Ureter (tissue), 1 donor: ENCODE measurements at places on chromosomes 3 and 15. TPM values are rescaled to one million over a fixed set of nuclear protein-coding genes. Genes with fewer than 3 reads are reported as not detected.

DNA sequence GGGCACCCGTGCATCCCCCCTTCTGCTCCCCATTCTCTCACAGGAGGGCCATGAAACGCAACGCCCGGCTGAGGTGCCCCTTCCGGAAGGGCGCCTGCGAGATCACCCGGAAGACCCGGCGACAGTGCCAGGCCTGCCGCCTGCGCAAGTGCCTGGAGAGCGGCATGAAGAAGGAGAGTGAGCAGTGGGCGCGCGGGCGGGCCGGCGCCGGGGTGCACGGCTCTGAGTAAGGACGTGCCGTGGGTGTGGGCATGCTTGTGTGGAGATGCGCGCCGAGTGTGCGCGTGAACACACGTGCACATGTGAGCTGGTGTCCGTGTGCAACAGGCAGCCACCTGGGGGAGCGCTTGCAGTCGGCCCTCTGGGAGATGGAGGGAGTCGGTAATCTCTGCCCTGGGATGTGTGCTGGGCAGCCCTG is 28.1 kb downstream of the NR1I2 start:
- DNase-seq = no peak

DNA sequence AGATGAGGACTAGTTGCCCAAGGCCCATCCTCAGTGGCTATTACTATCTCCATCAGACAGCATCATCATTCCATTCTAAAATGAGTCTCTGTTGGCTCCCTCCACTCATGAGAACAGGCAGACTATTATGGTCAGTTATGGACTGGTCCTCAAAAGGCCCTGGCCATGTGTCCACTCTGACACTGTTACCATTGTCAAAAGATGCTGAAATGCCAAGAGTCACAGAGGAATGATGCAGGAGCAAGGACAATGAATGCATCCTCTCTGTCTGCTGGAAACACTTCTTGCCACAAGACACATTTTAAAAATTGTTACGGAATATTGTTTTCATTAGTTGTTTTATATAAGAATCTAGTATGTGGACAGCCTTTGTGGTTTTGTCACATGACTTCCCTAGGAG is 53.3 kb upstream of the STT3B start:
- no peak for DNase-seq

GRCh38 chr15:47196048-47196447 is 521.3 kb upstream of the SEMA6D start:
- DNase-seq = peak; percentile 80

DNA sequence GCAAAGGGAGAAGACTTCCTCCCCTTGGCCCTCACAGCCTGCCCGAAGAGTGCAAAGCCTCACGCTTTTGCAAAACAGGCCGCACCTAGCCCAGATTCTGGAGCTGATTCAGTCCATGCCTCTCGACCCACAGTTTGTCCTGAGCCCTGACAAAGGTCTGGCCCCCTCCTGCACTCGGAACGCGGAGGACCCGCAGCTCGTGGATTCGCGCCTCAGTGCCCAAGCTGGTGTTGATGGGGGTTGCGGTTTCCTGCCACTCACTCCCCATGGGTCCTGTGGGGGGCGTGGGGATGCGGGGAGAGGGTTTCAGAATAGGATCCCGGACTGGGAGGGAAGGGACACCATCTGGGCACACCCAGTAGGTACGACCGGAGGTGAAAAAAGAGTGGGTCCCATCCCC is 594 bp upstream of the CRABP1 start:
- no peak for DNase-seq

DNA sequence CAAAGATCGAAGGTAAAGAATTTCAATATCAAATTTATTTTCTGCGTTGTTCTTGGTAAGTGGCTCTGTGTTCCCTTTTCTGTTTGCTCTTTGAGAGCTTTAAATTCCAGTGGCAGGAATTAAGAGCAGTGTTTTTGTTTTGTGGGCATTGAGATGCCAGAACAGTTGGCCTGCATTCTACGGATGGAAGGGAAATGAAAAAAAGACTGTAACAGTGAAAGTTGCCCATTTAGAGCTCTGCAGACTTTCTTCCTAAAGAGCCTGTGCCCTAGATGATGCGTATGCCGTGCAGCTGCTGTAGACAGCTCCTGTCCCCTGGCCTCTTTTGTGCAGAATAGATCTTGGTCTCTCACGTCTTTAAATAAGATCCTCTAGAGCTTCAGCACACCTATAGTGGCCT is 58.8 kb downstream of the KAT2B start:
- DNase-seq = no peak

GRCh38 chr3:7204848-7205156 is 343.9 kb downstream of the GRM7 start:
- no peak for DNase-seq

GRCh38 chr3:194084284-194084683 is 51.7 kb upstream of the HES1 start:
- DNase-seq = no peak

DNA sequence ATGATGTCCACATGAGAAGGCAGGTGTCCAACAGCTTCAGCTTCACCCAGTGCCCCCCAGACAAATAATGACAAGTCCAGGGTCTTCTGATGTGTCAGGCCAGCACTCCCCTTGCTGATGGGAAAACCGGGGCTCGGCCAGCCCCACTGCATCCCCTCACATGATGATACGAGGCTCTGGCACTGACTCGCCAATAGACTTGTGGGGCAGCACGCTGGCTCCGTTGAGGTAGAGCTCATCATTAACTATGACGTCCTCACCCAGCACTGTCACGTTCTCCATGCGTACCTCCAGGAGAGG is 2.1 kb upstream of the AMIGO3 start:
- no peak for DNase-seq

GRCh38 chr3:63908081-63908736 is 4.0 kb downstream of the SCAANT1 start:
- no peak for DNase-seq

DNA sequence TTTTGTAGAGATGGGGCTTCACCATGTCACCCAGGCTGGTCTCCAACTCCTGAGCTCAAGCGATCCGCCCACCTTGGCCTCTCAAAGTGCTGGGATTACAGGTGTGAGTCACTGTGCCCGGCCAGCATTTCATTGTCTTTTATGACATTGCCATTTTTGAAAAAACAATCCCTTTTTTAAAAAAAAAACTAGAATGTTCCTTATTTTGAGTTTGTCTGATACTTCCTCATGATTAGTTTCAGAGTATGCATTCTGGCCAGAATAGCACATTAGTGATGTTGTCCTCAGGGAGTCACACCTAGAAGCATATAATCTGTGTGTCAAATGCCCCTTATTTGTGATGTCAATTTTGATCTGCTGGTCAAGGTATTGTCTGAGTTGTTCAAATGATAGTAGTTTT is 21.2 kb upstream of the NMD3 start:
- DNase-seq = no peak

DNA sequence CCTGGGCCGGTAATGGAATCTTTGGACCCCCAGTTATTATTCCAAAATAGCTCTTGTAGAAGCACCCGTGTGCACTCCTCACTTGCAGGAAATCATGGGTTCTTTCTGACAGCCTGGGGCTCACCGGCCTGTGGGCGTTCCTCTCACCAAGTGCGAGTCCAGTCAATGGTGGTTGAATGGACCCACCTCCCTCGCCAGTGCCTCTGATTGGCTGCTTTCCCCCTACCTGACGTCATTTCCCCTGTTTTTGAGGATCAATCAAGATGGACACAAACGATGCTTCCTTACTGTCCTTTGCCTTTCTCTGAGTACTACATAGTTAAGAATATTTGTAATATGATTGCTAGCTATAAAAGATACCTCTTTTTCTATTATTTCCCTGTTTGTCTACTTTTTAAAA is 18.1 kb downstream of the MOBP start:
- no peak for DNase-seq

DNA sequence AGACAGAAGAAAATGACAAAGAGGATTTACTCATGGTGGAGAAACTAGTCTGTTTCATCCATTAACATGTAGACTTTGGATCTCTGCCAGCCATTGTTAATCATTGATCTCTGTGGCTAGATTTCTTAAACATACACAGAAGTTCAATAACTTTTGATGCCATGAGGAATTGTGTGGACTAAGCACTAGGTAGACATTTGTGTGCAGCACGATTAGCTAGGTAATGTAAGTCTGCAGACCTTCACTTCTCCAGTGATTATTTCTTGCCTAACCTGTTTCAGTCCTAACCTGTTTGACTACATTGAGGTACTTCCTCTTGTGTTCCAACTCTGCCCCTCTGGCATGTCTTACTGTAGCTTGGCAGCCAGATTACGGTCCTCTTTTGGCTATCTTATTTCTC is 928.5 kb upstream of the ROBO1 start:
- peak; percentile 54 for DNase-seq

- no peak for DNase-seq
Observed at GRCh38 chr3:133887803-133888703, 7.6 kb downstream of the RAB6B start.

GRCh38 chr3:73385568-73385967 is 239.2 kb downstream of the PDZRN3 start:
- no peak for DNase-seq

DNA sequence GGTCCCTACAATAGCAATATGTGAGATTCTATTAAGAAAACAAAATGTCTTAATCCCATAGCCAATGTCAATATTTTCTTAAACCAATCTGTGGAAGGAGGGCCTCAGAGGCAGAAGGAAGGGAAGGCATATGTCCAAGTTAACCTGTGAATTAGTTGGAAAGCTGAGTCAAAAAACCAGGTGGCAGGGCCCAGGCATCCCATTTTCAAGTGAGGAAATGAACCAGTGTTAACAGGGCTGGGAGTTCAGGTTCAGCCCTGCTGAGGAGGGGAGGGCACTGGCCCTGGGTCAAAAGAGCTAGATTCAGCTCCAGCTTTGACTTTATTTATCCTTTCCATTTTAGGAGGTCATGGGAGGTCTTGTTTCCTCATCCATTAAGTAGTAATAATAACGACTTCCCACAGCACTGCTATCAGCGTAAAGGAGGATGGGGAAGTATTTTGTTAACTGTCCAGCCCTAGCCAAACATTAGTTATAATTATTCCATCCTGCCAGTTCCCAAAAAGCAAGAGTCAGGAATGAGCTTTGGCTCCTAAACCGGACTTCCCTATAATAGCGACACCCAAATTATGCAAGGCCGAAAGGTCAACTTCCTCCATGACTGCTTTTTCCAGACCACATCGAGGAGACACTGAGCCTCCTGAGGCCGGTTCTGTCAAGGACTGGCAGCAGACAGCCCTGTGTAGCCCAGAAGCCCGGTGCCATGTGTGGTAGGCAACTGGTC is 3.2 kb downstream of the MASP1 start:
- DNase-seq = no peak

DNA sequence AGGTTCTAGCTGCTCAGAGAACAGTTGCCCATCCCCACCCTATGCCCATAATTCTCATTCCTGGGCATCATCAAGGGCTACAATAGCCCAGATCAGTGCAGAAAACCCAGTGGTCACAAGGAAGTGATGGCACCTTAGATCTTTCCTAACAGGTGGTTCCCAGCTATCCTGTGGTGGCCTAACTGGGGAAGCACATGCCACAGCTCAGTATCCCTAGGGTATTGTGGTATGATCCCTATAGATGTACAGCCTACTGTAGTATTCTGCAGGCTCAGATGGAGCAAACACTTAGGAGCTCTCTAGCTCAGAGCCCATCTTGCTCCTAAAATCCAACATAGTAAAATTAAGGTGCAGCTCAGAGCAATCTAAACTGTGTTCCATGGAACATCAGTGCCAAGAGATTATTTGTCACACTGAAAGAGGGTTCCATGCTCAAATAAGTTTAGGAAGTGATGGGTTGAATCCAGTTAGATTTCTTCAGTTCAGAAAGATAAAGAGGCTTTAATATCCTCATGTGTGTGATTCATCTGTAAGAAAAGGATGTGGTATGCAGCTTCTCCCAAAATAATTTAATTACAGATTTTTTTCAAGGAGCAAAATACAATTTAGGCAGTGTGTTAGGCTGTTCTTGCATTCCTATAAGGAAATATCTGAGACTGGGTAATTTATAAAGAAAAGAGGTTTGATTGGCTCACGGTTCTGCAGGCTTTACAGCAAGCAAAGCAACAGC is 4.4 kb downstream of the A4GNT start:
- DNase-seq = no peak

- no peak for DNase-seq
Observed at GRCh38 chr15:98674336-98674735, 26.0 kb downstream of the IGF1R start.

- DNase-seq = no peak
Observed at GRCh38 chr3:18111796-18112232, 313.3 kb downstream of the SATB1 start.

DNA sequence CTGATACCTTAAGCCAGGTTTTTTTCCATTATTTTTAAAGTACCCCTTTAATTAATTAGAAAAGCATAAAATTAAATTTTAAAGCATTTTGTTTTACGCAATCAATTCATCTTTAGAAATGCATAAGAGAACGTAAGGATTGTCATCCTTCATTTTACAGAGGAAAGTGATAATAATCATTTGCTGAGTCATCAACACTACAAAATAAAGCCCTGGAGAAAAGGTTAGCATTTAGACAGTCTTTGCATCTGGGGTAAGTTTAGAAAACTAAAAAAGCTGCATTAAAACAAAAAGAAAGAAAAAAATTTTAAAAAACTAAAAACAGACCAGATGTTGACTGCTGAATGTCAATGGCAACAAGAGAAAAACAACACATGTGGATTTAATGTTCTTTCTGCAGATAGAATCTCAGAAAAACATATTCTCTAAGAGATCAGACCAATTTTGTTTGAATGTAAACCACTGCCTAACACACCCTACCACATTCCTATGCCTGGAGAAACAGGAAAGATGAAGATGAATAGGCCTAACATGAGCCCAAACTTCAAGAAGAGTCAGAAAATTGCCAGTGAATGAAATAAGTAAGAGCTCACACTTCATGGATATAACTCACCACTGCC is 59.9 kb downstream of the SUCNR1 start:
- no peak for DNase-seq

DNA sequence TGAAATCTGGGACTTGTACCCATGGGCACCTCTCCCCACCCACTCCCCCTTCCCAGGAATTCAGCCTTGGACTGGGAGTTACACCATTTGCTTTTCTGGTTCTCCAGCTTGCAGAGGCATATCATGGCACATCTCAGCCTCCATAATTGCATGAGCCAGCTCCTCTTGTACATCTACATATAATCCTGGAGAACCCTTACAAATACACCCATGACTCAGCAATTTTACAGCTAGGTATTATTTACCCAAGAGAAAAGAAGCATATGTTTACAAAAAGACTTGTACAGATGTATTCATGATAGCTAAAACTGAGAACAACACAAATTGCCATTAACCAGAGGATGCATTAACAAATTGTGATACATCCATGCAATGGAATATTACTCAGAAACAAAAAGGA is 58.4 kb downstream of the RPLP1 start:
- DNase-seq = no peak

- no peak for DNase-seq
Observed at GRCh38 chr3:124469555-124469954, 260.7 kb upstream of the UMPS start.

- no peak for DNase-seq
Observed at GRCh38 chr3:51052562-51052961, 332.5 kb upstream of the MANF start.

- DNase-seq = no peak
Observed at GRCh38 chr3:143226678-143227291, 107.2 kb downstream of the CHST2 start.

- no peak for DNase-seq
Observed at GRCh38 chr15:39786447-39787056, 3.9 kb upstream of the FSIP1 start.

Gene AP4E1
- 12.4 TPM for total RNA-seq

Gene SH2D7
- total RNA-seq = not detected

Gene HOMER2
- 9.4 TPM for total RNA-seq

Gene PLSCR2
- total RNA-seq = 2.6 TPM

Gene DTX3L
- total RNA-seq = 42.1 TPM

Gene SERINC4
- 0.34 TPM for total RNA-seq
